ENCODE measurements at places on chromosomes 11 and 22.

DNA sequence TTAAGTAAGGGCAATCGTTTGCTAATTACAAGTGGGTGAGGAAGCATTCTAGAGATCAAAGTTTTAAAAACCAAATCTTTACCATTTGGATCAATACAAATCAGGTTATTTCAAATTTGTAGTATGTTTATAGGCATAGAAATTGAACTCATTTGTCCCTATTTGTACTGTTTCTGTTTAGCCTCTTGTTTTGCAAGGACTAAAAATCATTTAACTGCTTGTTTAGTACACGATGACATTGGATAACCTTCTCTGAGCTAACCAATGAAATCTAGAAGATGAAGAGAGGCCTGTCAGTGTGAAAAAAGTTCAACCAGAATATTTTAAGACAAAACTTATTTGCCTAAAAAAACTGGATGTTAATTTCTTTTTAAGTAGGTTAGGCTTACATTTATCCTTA lies 40.0 kb downstream of the ZC3H12C start:
- H3K4me1 ChIP-seq = peaks cover 13% of the 10 kb centered on the region
- H3K4me3 ChIP-seq = no peak overlapping the region
- no peak for DNase-seq
- H3K27ac ChIP-seq = no peak overlapping the region
- no peaks in the 10 kb centered on the region for H3K36me3 ChIP-seq
- no peaks in the 10 kb centered on the region for H3K27me3 ChIP-seq

- no peaks in the 10 kb centered on the region for H3K36me3 ChIP-seq
- H3K4me1 ChIP-seq = no peaks in the 10 kb centered on the region
- DNase-seq = no peak
- no peak overlapping the region for H3K27ac ChIP-seq
- no peak overlapping the region for H3K4me3 ChIP-seq
- H3K27me3 ChIP-seq = no peaks in the 10 kb centered on the region
Measured at GRCh38 chr11:60485987-60486386, 6.6 kb upstream of the MS4A12 start.

GRCh38 chr22:38028344-38029130 lies 28.7 kb upstream of the PICK1 start:
- H3K36me3 ChIP-seq = no peaks in the 10 kb centered on the region
- no peaks in the 10 kb centered on the region for H3K27me3 ChIP-seq
- H3K4me3 ChIP-seq = no peak overlapping the region
- H3K4me1 ChIP-seq = peaks cover 2% of the 10 kb centered on the region

DNA sequence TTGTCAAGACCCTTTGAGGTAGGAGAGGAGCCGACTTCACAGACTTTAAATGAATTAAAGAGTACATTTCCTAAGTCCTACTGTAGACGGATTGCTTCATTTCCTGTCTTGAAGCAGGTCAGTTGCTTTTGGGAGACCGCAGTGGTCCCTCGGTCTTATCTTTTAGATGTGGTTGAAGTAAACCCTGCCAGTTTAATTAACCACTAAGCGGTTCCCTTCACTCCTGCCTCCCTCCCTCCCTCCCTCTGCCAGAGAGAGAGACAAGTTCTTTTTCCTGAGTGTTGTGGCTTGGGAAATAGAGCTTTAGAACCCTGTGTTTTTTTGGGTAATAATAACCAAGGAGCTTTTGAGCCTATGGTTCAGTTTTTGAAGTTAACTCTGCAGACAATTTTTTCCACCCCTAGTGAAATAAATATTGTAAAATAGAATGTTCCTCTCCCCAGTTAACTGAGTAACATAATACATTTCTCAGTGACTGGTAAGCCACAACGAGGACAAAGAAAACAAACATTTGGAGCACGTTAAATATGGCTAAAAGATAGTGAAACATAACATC lies 147.5 kb downstream of the LDLRAD3 start:
- peaks cover 14% of the 10 kb centered on the region for H3K36me3 ChIP-seq
- peak overlapping the region; percentile 52 for H3K27ac ChIP-seq
- peaks cover 29% of the 10 kb centered on the region for H3K4me1 ChIP-seq
- H3K27me3 ChIP-seq = no peaks in the 10 kb centered on the region
- DNase-seq = no peak

Measured in H1 (cell line).